Stimulated activated CD8-positive, alpha-beta memory T cell treated with anti-CD3 and anti-CD28 coated beads, Interleukin-2, amount 100 ng/mL, for 1 hour (primary cell): ENCODE measurements at places on chromosomes 2 and 18.

DNA sequence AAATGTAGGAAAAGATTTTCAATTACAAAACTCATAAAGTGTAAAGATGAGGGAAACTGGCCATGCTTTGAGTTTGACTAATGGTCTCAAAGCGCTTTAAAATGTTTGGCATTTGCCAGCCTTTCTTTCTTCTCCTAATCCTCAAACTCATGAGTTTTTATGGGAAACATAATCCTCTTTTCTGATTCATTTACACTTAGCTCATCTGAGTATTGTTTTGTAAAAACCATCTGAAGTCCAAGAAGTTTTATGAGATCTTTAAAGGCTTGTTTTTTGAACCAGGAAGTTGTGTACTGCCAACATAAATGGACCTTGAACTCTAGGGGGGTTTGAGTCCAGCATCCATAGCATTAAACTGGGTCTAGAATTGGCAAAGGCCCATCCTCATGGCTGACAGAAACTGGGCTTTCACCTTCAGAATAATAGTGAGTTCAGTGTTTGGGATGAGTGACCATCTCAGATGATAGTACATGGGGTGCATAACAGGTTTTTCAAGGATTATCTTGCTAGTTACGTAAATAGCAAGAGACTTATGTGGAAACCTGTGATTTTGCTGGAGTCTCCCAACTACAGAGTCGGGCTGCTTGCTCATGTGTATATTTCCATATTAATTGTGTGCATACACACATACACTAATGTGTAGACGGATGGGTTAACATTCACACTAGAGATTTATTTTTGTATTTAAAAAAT, 3.8 kb upstream of the LTBP1 start:
- DNase-seq, result no peak

DNA sequence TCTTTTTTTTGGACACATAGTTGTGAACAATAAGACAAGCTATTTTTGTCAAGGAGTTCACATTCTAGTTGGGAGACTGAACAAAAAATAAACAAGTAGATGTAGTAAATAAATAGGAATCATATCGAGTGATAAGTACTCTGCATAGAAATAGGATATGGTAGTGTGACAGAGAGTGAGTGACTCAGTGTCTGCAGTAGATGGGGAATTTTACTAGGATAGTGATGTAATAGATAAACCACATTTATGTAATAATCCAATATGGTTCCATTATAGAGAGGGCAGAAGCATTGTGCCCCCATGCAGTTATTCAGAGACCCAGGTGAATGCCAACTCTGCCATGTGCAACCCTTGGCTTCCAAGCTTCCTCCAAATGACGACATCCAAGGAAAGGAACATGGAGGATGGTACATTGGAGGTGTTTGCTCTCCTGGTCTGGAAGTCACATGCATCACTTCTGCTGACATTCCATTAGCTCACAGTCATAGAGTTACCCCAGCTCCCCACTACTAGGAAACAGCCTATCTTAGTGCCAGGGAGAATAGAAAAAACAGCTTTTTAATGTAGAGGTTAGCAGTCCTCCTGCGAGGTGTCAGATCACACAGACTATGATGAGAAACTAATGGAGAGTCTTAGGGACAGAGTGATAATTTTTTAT, 595.4 kb downstream of the NYAP2 start:
- no peak for DNase-seq

DNA sequence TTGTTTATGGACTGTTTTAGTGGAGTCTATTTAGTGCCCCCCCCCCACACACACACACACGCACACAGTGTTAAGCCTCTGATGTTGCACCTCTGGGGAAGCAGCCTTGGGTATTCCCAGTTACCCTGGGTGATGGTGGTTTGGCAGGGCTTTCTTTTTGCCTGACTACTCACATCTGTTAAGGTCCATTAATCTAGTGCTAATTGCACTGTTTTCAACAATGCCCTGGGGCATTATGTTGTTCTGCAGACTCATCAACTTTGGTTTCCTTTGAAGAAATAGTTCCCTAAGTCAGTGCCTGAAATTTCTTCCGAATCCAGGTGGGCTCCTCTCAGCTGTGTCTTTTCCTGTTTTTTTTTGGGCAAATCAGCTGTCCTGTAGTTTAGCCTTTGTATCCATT, 34.7 kb downstream of the SPOPL start:
- DNase-seq, result no peak

DNA sequence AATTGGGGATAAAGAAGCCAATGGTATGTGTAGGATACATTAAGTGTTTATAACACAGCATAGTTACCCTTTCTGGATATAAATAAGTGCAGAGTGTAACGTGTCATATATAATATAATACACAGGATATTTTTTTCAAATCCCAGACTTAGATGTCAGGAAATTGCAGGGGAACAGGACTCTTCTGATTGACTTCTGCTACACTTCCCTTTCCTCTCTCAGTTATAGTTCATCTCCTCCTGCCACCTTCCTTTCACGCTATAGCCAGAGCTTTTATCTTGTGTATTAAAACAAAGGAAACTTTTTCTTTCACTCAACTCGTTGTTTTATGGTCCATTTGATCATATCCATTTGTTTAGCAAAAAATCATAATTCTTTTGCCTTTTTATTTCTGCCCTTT, 158.0 kb upstream of the RASGRP3 start:
- DNase-seq, result no peak

- DNase-seq, result no peak
These were observed 280.0 kb downstream of the GULP1 start for GRCh38 chr2:188571543-188572303.

GRCh38 chr2:28522481-28522880, 26.6 kb downstream of the PLB1 start:
- DNase-seq, result no peak

DNA sequence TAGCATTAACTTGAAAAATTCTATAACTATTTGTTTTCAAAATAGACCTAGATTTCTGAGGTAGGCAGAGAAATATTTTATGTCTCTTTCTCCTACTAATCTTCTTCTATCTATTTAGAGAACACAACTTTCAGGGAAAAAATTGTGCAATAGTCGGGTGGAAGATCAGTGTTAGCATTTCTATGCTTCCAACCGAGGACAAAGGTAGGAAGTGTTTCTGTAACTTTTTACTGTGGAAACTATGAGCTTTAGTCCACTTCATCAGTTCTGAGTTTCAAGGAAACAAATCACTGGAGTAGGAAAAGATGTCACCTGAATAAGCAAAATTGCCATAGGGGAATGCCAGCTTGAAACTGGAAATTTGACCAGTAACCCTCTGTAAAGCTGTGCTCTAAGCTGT, 207.7 kb upstream of the CTAGE1 start:
- no peak for DNase-seq

- DNase-seq, result no peak
These were observed 337.9 kb downstream of the SATB2 start for GRCh38 chr2:199119796-199120195.

DNA sequence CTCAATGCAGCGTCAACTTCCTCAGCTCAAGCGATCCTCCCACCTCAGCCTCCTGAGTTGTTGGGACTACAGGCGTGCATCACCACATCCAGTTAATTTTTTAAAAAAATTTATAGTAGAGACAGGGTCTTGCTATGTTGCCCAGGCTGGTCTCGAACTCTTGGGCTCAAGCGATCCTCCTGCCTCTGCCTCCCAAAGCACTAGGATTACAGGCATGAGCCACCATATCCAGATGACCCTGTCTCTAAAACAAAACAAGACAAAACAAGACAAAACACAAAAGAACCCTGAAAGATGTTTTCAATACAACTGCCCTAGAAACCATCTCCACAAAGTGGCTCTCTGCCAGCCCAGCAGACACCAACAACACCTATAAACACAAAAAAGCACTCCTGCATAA, 31.4 kb downstream of the ANKRD29 start:
- no peak for DNase-seq

GRCh38 chr2:113162869-113163268, 10.9 kb upstream of the PSD4 start:
- DNase-seq, result no peak

GRCh38 chr2:6336752-6337471, 528.8 kb downstream of the CMPK2 start:
- DNase-seq, result no peak

DNA sequence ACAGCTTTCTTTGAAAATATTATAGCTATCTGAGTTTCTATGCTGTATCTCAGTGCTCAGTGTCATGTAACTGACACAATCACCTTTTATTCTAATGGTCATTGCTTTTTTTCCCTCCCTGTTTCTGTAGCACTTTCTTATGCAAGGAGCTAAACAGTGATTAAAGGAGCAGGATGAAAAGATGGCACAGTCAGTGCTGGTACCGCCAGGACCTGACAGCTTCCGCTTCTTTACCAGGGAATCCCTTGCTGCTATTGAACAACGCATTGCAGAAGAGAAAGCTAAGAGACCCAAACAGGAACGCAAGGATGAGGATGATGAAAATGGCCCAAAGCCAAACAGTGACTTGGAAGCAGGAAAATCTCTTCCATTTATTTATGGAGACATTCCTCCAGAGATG, 56.4 kb downstream of the SCN2A start:
- DNase-seq, result no peak

DNA sequence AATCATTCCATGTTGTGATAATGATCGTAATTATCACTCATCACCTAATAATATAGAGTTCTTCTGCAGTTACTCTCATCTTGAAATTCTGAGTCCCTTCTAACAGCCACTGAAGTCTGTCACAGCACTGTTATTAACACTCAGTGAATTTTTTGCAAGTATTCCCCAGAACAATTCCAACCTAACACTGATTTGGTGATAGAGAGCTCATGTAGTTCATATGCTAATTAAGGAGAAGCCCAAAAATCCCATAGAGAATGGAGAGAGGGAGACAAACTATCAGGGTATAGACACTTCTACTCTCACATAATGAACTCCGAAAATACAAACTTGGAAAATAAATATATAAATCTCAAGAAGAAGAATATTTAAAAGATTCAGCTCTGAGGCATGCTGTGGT, 1253.4 kb upstream of the NXPH2 start:
- no peak for DNase-seq

GRCh38 chr18:35711227-35711626, 129.7 kb downstream of the GALNT1 start:
- no peak for DNase-seq

GRCh38 chr18:56067214-56067894, 479.4 kb upstream of the TCF4 start:
- no peak for DNase-seq
